ENCODE measurements at places on chromosomes 1 and 21. TPM values are rescaled to one million over a fixed set of nuclear protein-coding genes. Genes with fewer than 3 reads are reported as not detected.

Gene MASP2
- not detected for total RNA-seq

Gene MGST3
- total RNA-seq = 53.3 TPM

Gene CYP4B1
- total RNA-seq = not detected

Gene OR14A16
- not detected for total RNA-seq

Gene MAP3K7CL
- 4.8 TPM for total RNA-seq

Gene CACNA1E
- not detected for total RNA-seq

Gene ADORA1
- total RNA-seq = not detected

Gene LDLRAD1
- not detected for total RNA-seq

Gene NEGR1
- total RNA-seq = not detected

Gene TNN
- 0.05 TPM for total RNA-seq

Gene CFAP45
- total RNA-seq = 2.1 TPM

Gene CD52
- total RNA-seq = 261 TPM

Gene KRTAP19-8
- total RNA-seq = not detected

Gene OSBPL9
- 46.1 TPM for total RNA-seq

Gene LRRC53
- not detected for total RNA-seq

Gene RPF1
- total RNA-seq = 56.5 TPM

Gene ANGPTL7
- not detected for total RNA-seq

Gene GOLT1A
- total RNA-seq = not detected

Gene EXO1
- total RNA-seq = 50.0 TPM

Gene FCGR3A
- total RNA-seq = not detected

Gene PRSS38
- total RNA-seq = not detected

Gene RHEX
- total RNA-seq = not detected

Gene S1PR1
- 134 TPM for total RNA-seq

Gene ATP5PF
- total RNA-seq = 151 TPM

Gene CLIC6
- 0.10 TPM for total RNA-seq

Gene CDA
- total RNA-seq = not detected

Gene FCAMR
- total RNA-seq = not detected

Gene WDR64
- total RNA-seq = not detected

Gene PTGFR
- not detected for total RNA-seq

Gene RNF207
- total RNA-seq = 14.7 TPM

Gene HTR6
- total RNA-seq = 0.19 TPM

Gene TMEM81
- total RNA-seq = 3.2 TPM

Gene ATP1A4
- total RNA-seq = not detected

Gene SNX7
- total RNA-seq = 0.39 TPM

Gene KCNH1
- not detected for total RNA-seq

Gene LCE2C
- total RNA-seq = not detected

Gene SLC6A9
- 7.4 TPM for total RNA-seq

Gene SLC25A44
- 62.2 TPM for total RNA-seq

Gene LMX1A
- total RNA-seq = not detected

Gene GJB4
- total RNA-seq = not detected
